ENCODE measurements at places on chromosomes 2 and 18. TPM values are rescaled to one million over a fixed set of nuclear protein-coding genes. Genes with fewer than 3 reads are reported as not detected.

MREG gene
- 23.0 TPM for total RNA-seq

CIAO1 gene
- total RNA-seq = 71.9 TPM

GRCh38 chr18:8232791-8233190 is 376.4 kb upstream of the RAB12 start:
- H3K4me3 ChIP-seq = no peak overlapping the region
- H3K27ac ChIP-seq = no peak overlapping the region
- H3K4me1 ChIP-seq = peaks cover 13% of the 10 kb centered on the region
- H3K27me3 ChIP-seq = no peaks in the 10 kb centered on the region
- no peak for DNase-seq

DNA sequence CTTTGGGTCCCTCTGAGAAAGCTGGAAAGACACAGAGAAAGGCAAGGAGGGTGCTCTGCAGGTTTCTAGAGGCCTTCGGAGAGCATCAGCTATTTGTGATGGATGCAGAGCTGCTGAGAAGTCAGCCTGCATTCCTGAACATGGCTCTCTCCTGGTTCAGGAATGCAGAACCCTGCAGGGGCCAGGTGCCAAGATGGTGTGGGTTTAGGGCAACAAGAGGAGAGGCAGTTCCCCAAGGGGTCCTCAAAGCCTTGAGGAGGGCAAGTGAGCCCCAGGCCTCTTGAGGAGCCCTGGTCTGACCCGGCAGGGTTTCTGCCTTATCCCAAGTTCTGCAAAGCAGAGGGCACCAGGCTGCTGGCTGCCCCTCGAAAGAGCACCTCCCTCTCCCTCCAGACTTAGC is 93.3 kb downstream of the HS1BP3 start:
- H3K27me3 ChIP-seq = no peaks in the 10 kb centered on the region
- no peak overlapping the region for H3K27ac ChIP-seq
- DNase-seq = no peak
- no peaks in the 10 kb centered on the region for H3K36me3 ChIP-seq

GRCh38 chr2:238808761-238809160 is 39.1 kb upstream of the TWIST2 start:
- no peaks in the 10 kb centered on the region for H3K4me1 ChIP-seq
- peaks cover 19% of the 10 kb centered on the region for H3K36me3 ChIP-seq
- H3K27ac ChIP-seq = no peak overlapping the region
- H3K4me3 ChIP-seq = no peak overlapping the region
- H3K27me3 ChIP-seq = peaks cover 7% of the 10 kb centered on the region
- no peak for DNase-seq

DNA sequence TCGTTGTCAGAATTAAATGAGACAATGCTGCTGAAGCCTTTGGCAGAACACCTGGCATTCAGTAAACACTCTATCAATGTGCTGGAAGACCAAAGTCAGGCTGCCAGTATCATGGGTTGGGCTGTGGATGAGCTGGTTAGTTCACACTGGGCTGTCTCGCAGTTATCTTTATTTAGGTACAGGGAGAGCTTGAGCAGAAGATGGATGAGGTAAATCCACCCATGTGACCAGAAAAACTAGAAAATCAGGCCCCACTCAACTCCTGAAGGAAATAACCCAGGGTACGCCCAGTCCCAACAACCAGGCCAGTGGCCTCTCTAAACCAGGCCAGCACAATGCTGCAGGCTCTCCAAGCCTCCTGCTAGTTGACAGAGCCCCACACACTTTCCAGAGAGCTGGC is 330.3 kb downstream of the TNS1 start:
- no peak for DNase-seq
- H3K4me1 ChIP-seq = no peaks in the 10 kb centered on the region
- H3K36me3 ChIP-seq = peaks cover 2% of the 10 kb centered on the region
- H3K4me3 ChIP-seq = no peak overlapping the region
- H3K27ac ChIP-seq = no peak overlapping the region
